ENCODE measurements at places on chromosomes 7 and 10.
A peak's percentile ranks its signal among the peaks of the same experiment; 100 is the strongest.

DNA sequence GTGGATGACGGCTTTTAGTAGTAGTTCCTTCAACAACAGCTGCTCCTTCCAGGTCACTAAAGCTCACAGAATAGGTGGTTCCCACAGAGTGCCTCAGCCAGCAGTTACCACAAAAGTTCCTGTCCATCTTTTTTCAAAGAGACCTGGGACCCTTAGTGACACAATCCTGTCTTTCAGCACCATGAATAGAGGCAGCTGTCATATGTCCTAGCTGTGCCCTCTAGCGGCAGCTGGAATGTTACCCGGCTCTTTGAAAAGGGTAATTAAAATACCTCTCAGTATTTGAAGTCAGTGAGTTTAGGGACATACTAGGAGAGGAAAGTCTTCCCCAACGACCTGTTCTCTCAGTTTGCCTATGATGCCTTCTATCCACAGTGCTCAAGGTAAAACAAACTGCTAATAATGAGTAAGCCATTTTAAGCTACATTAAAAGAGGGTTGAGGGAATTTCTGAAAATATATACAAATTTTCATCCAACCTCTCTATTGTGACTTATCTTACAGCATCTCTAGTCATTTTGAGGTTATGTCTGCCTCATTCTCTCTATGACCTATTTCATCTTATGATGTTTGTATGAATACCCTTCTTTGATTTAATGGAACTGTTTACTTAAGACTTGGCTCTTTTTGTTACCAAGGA lies 290.8 kb downstream of the NXPH1 start:
- DNase-seq: peak; percentile 70

DNA sequence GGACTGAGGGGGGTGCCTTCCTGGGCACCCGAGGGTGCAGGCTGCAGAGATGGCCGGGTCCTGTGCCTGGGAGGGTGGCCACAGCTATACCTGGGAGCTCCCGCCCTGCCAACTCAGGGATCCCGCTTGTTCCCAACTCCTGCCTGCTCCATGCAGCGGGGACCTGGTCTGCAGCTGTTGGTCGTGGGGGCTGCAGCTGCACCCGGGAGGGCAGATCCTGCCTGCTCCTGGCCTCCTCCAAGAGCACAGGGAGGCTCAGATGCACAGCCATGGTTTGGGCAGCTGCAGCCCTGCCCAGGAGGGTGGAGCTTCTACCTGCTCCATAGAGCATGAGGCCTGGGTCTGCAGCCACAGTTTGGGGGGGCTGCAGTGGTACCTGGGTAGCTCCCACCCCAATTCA lies 13.3 kb upstream of the TCTN3 start:
- DNase-seq: no peak

GRCh38 chr10:89926736-89927135 lies 225.3 kb downstream of the KIF20B start:
- DNase-seq: no peak

- DNase-seq: no peak
Observed at GRCh38 chr7:117217106-117218035, 105.5 kb downstream of the WNT2 start.

- no peak for DNase-seq
Observed at GRCh38 chr10:108323274-108323798, 1158.8 kb upstream of the SORCS1 start.

DNA sequence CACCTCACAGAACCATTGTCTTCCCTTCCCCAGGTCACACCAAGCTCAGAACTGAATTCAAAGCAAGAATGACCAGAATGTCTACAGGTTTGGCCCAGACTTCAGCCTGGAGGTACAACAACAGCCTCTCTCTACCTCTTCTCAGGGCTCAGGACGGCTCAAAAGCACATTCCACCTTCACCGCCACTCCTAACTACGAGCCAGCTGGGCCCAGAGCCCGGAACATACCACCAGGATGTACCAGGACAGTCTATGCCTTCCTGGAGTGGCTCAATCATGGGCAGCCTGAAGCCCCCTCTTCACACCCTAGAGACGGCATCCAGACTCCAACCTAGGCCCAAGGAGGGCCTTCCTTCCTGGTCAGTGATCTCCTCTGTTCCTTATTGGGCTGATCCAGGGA lies 41.6 kb downstream of the ANXA8 start:
- DNase-seq: no peak

- no peak for DNase-seq
Observed at GRCh38 chr7:20424500-20424899, 93.8 kb downstream of the ITGB8 start.

Data from hematopoietic multipotent progenitor cell treated with erythropoietin and hydrocortisone succinate and interleukin-3 and kit ligand, for 6 days (in vitro differentiated cells).